ENCODE measurements at places on chromosomes 16 and 17.

DNA sequence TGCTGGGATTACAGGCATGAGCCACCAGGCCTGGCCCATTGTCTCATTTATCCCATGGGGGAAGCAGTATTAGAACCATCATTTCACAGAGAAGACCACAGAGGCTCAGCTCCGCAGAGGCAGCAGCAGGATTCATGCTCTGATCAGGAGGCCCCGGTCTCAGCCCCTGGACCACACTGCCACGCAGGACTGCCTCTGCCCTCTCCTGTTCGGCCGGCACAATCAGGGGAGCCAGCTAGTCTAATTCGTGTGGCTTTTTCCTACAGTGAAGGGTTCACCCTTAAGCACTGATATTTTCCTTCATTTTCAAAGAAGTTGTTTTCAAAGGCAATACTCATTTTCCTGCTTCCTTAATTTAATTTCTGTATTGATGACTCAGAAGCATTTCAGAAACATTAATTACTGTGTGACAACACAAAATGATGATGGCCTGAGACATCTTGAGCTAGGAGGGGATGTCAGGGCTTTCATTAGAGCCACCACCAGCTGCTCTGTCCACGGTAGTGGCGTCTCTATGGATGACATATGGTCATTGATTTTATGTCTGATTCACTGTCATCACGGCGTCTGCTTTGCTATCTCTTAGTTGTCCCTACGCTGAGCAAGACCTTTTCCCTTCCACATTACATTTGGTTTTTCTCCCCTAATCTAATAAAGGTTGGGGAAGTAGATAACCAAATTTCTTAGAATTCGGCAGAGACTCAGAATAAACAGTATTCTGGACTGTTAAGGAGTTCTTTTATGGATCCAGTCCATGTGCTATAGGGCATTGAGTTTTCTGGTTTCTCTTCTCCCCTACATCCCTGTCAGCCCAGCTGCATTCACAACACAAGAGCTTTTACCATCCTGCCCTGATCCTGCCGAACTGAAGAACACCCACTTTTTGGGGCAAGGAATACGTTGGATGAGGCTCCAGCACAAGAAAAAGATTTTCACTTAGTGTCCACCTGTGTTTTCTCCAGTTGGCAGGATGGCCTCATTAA is 314.0 kb downstream of the SLC39A11 start:
- no peak for DNase-seq

- peak; percentile 66 for DNase-seq
Observed at GRCh38 chr16:15765880-15766279, 90.9 kb downstream of the MYH11 start.

GRCh38 chr16:27632216-27632615 is 82.3 kb downstream of the KATNIP start:
- DNase-seq = no peak

GRCh38 chr17:17782523-17783115 is 54.2 kb downstream of the SREBF1 start:
- no peak for DNase-seq

- DNase-seq = peak; percentile 35
Observed at GRCh38 chr16:57091975-57092785, at the start of gene CPNE2. Gene CPNE2, plus strand, starts transcription at chr16:57092583. Its CDS starts 18,160 bp downstream, at chr16:57110743.

GRCh38 chr17:58913552-58913951 is 157.9 kb downstream of the PPM1E start:
- DNase-seq = no peak

DNA sequence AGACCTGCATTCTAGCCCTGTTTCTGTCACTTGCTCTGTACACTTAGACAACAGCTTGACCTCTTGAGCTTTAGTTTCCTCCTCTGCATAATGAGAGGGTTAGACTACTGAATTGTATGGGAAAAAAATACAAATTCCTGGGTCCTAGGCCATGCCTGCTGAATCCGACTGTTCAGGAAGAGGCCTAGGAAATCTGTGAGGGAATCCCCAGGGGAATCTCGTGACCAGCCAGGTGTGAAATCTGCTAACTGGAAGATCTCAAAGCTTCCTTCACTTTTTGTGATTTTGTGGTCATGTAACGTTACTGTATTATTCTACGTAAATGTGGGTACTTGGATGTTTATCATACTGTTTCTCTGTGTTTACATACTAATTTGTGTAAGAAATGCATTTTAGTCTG is 58.2 kb downstream of the CYLD start:
- DNase-seq = no peak

GRCh38 chr17:4645642-4646041 is 4.2 kb upstream of the ALOX15 start:
- no peak for DNase-seq

DNA sequence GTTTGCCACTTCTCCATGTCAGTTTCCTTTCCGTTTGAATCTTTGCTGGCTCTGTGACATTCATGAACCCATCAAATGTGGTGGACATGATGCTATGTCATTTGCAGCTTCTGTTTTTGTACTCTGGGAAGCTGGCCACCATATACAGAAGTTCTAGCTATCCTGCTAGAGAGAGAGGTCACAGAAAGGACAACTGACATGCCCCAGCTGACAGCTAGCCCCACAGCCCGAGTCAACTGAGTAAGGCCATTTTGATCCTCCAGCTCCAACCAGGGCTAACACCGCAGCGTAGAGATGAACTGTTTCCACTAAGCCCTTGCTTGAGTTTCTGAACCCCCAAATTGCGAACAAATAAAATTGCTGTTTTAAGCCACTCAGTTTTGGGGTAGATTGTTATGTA is 33.8 kb downstream of the CCDC42 start:
- DNase-seq = no peak

- DNase-seq = no peak
Observed at GRCh38 chr17:44995436-44996001, 27.4 kb upstream of the C1QL1 start.

- no peak for DNase-seq
Observed at GRCh38 chr17:9370467-9370866, 205.2 kb downstream of the STX8 start.

- DNase-seq = no peak
Observed at GRCh38 chr17:10251212-10251948, 53.0 kb upstream of the GAS7 start.

DNA sequence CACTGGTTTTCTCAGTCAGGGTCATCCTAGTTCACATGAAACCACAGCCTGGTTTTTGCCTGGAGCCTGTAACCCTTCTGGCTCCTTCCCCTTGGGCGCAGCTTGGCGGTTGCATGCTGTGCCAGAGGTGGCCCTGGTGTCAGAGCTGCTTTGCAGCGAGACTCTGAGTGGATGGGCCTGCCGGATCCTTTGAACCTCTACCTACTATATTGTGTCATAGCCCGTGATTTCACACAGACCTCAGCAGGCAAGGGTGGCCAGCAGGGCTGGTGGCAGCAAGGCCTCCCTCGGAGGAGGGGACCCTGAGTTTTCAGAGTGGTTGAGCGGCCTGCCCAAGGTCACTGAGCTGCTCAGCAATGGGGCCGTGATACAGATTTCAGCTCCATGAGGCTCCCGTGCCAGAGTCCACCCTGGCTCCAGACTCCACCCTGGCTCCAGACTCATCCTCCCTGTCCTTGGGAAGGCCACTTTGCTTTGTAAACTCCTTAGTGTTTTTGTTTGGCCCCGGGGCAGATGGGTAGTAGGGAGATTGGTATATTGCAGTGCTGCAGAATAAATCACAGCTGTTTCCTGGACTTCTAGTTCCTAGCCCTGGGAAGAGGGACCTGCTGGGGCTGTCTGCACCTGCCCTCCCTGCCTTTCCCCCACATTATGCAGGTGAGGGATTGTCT is 9.7 kb downstream of the MPRIP start:
- no peak for DNase-seq

- no peak for DNase-seq
Observed at GRCh38 chr17:65049085-65049756, 7.3 kb downstream of the GNA13 start.

- no peak for DNase-seq
Observed at GRCh38 chr17:65557349-65558310, 3.8 kb downstream of the AXIN2 start.

- DNase-seq = no peak
Observed at GRCh38 chr17:1941272-1942065, 83.7 kb downstream of the RTN4RL1 start.

GRCh38 chr16:17970816-17971331 is 365.7 kb downstream of the NPIPA8 start:
- no peak for DNase-seq

- DNase-seq = no peak
Observed at GRCh38 chr17:40361925-40362695, 2.4 kb downstream of the GJD3 start.

DNA sequence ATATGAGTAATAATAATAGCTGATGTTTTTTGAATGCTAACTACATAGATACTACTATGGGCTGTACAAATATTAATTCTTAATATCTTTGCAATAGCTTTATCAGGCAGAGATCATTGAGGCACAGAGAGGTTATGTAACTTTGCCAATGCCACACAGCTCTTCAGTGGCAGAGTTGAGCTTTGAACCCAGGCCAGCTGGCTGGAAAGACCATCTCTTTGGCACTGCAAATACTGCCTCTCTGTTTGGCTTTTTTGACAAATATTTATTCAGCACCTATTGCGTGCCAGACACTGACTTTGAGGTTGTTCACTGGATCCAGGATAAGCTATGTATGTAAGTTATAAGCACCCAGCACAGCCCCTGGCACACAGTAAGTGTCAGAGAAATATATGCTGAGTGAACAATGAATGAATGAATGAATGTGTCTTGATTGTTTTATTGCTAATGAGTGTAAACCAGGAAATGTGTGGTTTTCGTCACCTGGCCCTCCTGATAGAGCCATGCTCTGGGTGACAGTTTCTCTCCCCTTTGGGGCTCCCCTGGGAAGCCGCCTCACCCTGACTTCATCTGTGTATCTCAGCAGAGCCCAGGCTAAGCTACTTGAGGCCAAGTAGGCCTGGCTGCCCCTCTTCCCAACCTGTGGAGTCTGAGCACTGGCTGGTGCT is 2.5 kb downstream of the AQP8 start:
- no peak for DNase-seq

- DNase-seq = no peak
Observed at GRCh38 chr16:57477531-57478202, 8.6 kb downstream of the DOK4 start.

- no peak for DNase-seq
Observed at GRCh38 chr17:8018436-8018835, 16.0 kb downstream of the GUCY2D start.

- peak; percentile 54 for DNase-seq
Observed at GRCh38 chr17:76382351-76382802, 2.0 kb upstream of the SPHK1 start.

- DNase-seq = peak; percentile 26
Observed at GRCh38 chr16:23679274-23679985, 741 bp downstream of the PLK1 start.

DNA sequence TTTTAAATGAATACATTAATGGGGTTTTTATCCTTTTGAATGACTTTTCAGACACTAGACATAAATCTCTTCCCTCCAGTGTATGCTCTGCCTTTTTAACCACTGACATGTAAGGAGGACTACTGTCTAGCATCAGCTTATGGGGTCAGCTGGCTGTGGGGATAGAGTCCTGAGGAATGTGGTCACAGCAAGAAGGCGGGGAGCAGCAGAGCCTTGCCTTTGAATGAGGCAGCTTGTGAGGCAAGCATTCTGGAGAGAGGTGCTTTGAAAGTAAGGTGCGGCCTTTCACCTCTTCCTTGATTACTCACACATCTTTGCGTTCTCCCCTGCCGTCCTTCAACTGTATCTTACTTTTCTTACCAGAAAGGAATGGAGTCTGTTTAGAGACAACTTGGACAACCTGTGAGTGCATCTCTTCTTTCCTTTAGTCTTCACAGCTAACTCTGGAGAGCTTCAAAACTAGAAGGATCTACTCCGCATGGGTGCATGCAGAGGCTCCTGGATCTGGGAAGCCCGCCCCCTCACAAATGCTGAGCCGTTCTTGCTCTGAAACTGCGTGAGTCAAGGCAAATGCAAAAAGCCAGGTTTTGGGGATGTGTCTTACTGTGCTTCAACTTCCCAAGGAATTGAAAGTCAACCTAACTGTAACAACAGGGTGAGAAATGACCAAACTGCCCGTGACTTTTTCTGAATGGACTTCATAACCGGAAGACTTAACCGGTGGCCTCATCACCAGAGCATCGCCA is 49.9 kb downstream of the ADCY7 start:
- DNase-seq = no peak

GRCh38 chr17:56876766-56877179 is 37.1 kb downstream of the TRIM25 start:
- no peak for DNase-seq

DNA sequence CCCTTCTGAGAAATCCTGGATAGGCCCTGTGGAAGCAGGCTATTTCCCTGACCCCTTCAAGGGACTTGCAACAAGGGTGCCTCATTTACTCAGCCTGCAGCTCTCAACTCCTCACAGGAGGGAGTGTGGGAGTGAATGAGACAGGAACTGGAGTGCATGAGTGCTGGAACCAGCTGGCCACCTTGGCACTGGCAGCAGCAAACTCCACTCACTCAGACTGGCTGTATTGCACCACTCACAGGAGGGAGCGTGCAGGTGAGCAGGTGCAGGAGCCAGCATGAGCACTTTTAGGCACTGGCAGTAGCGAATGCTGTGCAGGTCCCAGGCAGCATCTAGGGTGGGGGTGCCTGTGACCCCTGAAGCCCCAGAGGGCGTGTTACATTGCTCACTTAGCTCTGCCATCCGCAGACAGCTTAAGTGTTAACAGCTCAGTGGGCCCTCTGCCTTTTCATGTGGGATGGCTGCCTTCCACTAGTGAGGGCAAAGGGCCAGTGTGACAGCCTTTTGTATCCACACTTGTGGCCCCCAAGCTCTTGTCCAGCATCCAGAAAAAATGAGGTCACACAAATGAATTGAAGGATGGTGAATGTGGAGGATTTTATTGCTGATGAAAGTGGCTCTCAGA is 11.0 kb upstream of the ZNHIT3 start:
- DNase-seq = no peak

DNA sequence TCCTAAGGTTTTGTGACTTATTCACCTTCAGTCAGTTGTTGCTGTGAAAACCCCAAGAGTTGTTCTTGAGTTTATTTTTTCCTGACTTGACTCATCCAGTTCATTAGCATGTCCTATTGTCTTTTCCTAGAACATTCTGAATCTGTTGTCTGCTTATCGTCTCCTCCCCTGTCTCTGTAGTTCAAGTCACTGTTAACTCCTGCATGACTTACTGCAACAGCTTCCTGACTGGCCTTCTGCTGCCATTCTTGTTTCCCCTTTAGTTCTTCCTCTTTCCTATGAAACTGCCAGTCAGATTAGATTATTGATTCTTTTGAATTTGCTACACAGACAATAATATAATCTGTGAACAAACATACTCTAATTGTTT is 161.5 kb downstream of the FTO start:
- peak; percentile 93 for DNase-seq
